Frontal cortex (tissue), 4 donors: ENCODE measurements at places on chromosomes 1 and 21. TPM values are rescaled to one million over a fixed set of nuclear protein-coding genes. Genes with fewer than 3 reads are reported as not detected.
A peak's percentile ranks its signal among the peaks of the same experiment; 100 is the strongest.

Gene KRTAP12-3
- total RNA-seq: not detected

Gene BCL2L15
- 0.82 TPM for total RNA-seq

Gene PLCH2
- 9.0 TPM for total RNA-seq

Gene FOXD2
- total RNA-seq: under 0.01 TPM

Gene RXRG
- 42.0 TPM for total RNA-seq

Gene FCER1G
- 2.0 TPM for total RNA-seq

Gene PCP4L1
- total RNA-seq: 6.9 TPM

GRCh38 chr1:9737671-9738070 is 86.1 kb downstream of the CLSTN1 start:
- no peak for DNase-seq

DNA sequence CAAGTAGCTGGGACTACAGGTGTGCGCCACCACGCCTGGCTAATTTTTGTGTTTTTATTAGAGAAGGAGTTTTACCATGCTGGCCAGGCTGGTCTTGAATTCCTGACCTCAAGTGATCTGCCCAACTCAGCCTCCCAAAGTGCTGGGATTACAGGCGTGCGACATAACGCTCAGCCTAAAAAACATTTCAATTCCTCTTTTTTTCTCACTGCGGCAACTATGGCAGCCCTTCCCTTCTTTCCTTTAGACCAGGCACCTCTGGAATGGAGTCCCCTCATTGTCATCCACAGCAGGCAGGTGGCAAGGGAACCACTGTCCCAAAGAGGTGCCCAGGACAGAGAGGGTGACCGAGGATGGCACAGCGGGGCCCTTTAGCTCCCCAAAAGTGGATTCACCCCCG is 14.1 kb downstream of the CEP104 start:
- DNase-seq: no peak

- no peak for DNase-seq
Measured at GRCh38 chr1:59596956-59597355, 217.8 kb upstream of the HOOK1 start.

- no peak for DNase-seq
Measured at GRCh38 chr1:183588827-183589226, 1.4 kb downstream of the NCF2 start.

DNA sequence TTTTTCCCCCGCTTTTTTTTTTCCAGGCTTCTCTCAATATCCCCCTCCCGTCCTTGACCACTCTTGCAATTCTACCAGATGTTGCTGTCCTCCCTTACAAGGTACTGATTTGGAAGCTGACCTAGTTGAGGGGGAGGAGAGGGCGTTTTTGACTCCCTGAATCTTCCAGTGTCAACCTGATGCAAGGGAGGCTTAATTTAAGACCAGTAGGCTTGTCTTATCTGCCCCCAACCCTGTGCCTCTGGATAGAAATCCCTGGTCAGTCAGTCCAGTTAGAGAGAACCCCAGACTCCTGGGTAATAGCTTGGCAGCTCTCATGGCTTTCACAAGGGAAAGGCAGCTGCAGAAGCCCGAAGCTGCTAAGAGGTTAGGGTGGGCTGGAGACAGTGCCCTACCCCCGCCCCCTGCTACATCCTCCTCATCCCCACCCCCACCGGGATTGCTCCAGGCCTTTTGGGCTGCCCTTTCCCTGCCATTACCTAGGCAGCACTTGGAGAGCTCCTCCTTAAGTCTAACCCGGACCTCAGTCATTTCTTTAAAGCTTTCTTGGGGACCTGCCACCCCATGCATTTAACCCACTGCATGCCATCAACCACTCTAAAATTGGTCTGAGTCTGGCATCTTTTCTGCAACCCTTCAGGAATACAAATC is 3.6 kb downstream of the ACKR1 start:
- no peak for DNase-seq

DNA sequence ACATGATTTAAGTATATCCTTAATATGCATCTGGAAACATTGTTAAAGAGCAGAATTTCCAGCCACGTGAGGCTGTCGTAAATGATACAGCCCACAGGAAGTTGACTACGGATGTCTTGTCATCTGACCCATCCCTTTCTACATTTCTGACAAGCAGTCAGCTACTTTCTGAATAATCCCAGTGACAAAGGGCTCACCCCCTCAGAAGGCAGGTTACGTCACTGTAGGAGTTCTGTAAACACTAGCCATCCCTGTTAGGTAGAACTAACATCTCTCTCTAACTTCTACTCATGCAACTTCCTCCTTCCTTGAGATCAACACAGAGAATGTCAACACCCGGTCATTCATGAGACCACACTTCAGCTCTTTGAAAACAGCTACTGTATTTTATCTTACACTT is 259.2 kb downstream of the GREM2 start:
- DNase-seq: no peak

DNA sequence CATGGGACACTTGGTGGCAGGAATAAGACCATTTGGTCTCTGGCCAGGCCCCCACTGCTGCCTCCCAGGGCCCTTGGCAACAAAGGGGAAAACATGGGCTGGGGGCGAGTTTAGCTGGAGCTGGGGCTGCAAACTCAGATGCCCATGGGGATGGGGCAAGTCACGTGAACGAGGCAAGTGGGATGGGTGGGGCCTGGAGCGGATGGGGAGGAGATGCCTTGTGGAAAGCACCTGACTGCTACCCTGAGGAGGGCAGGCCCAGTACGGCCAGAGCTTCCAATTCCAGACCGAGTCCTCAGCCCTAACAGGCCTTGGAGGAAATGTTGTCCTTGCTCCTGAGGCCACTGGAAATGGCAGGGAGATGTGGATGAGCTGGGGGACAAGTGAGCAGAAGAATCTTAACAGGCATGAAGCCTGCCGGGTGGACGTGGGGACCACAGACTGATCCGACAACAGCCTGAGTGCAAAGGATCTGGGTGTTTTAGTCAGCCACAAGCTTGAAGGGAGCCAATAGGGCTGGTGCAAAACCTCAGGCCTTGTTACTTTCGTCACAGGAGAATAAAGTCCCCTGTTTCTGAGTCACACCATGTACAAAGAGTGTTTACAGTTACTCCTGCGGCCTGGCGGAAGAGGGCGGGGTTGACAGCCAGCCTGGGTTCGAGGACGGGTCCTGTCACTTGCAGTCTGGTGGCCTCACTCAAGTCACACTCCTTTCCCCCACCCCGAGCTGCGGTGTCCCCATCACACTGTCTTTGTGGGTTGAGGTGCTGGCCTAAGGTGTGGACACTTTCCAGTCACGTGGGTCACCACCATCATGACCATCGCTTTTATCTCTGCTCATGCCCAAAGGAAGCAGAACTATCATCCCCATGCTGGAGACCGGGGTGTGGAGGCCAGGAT is 19.1 kb downstream of the RUNX3 start:
- no peak for DNase-seq

- DNase-seq: no peak
Measured at GRCh38 chr21:45075596-45076244, 1.3 kb downstream of the ADARB1 start.

DNA sequence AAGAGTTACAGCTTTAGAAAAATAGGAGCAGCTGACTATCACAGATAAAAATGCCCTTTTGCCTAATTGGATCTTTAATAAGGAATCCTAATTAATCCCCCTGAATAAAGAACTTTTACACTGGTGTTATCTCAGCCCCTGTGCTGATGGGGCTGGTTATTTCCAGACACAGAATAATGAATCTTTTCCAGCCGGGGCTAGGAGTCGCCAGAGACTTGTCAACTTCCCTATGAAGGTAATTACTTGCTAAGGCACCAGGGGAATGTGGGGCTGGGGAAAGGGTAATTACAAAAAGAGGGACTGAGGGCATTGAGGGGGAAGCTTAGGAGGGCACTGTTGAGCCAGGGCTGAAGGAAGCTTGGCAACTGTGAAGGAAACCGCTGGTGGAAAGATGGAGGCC is 34.5 kb downstream of the HMGB4 start:
- no peak for DNase-seq

- peak; percentile 60 for DNase-seq
Measured at GRCh38 chr1:146012703-146013558, 8.6 kb downstream of the HJV start.

DNA sequence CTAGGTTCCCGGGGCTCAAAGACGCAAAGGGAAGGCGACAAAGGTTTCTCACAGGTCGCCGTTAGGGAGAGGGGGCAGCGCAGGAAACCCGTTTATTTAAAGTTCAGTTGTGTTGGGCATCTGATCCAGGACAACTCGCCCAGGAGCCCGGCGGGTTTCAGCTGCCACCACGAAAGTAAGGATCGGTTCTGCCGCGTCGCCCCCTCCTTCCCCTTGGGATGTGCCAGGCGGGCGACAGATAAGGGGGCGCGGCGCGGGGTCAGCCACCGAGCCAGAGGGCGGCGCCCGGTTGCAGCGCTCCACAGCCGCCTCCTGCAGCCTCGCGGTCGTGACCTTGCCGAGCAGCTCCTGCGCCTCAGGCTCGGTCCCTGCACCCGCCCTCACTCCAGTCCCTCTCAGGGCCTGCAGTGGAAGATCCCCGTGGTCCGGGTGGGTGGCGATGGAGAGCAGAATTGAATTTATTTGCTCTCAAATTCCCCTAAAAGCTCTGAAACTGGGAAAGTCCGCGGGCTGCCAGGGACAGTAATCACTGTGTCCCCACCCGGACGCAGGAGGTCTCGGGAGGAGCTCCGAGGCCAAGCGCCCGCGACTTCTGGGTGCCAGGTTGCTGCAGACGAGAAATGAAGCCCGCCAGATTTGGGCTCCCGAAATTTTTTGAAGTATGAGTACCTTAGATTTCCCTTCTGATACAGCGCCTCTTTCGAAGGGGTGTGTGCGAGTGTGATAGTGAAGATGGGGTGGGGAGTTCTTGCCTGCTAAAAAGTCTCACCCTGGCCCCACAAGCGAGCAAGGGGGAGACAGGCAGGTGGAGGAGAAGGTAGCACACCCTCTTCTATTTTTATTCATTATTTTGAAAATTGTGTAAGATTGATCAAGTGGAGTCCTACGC is 28.4 kb upstream of the NFIA start:
- DNase-seq: no peak

- DNase-seq: no peak
Measured at GRCh38 chr1:223425550-223425949, 32.3 kb downstream of the CCDC185 start.
